ENCODE measurements at places on chromosomes 2 and 18.

GRCh38 chr2:178075006-178075326 is 2.4 kb upstream of the PDE11A start:
- DNase-seq = no peak

DNA sequence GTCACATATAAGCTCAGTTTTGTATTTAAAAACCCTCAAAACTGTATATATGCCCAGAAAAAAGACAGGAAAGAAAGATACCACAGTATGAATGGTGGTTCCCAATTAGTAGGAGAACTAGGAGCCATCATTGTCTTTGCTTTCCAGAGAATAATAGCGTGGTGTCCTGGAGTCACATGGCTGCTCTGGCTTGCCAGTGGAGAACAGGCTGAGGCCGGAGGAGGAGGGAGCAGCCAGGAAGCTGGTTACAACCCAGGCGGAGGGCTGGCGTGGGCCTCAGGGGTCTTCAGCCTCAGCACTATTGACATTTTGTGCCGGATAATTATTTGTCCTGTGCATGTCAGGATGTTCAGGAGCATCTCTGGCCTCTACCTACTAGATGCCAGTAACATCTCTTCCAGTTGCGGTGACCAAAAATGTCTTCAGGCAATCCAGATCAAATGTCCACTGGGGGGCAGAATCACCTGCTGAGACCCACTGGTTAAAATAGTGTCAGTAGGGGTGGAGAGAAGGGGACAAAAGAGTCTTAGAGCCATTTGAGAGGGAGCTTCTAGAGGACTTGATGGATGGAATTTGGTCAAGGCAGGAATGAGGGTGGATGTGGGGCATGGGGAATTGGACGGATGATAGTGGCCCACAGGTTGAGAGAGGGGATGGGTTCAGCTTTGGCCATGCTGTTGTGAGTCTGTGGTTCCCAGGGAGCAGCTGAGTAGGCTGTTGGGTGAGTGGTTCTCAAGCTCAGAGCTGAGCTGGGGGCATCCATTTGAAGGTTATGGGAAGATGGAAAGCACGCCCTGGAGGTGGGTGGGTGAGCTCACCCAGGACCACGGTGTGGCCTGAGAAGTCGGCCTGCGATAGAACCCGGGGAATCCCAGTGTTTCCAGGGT is 144.9 kb downstream of the AGAP1 start:
- DNase-seq = peak; percentile 56

DNA sequence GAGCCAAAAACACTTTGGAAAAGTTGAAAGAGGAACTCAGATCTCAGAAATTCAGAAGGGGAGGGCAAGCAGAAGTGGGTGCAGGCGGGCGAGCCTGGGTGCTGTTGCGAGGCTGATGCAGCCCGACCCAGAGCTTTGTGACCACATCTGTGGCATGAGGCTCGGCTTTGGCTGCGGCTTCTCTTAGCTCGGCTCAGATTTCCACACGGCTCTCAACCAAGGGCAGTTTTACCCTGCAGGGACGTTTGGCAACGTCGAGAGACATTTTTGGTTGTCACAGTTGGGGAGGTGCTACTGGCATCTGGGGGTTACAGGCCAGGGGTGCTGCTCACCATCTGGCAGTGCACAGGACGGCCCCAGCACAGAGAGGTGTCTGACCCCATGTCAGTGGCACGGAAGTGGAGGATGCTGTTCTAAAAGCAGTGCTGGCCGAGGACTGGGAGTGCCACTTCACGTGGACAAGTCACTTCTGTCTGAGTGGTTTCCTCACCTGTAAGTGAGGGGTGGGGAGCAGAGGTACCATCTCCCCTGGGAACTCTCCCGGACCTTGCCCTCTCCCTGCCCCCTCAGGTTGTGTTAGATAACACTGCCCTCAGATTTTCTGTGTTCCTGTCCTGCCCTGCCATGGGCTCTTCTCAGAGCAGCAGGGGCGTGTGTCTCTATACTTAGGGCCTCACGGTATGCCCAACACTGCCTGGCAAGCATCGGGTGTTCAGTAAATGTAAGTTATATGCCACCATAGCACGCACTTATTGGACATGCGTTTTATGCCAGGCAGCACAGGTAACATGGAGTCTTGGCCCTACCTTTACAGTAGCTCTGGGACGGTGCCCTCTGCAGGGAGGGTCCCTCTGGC is 48.7 kb upstream of the FAHD2A start:
- DNase-seq = no peak

DNA sequence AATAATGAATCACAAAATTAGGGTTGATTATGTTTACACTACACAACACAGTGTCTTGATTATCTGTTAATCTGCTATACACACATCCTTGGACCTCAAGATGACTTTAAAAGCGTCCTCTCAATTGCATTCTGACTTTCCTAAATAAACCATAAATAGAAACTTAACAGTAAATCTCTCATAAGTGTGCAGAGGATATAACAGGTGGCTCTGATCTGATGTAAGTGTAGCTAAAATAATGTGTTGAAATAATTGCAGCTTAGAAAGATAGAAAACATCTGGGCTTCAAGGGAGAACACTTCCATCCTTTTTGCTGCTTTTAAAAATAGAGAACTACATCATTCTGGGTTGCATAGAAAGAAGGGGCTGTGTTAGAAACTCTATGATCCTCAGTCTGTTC is 78.4 kb upstream of the EFEMP1 start:
- DNase-seq = no peak

- no peak for DNase-seq
Observed at GRCh38 chr2:238251331-238251730, 11.5 kb upstream of the HES6 start.

DNA sequence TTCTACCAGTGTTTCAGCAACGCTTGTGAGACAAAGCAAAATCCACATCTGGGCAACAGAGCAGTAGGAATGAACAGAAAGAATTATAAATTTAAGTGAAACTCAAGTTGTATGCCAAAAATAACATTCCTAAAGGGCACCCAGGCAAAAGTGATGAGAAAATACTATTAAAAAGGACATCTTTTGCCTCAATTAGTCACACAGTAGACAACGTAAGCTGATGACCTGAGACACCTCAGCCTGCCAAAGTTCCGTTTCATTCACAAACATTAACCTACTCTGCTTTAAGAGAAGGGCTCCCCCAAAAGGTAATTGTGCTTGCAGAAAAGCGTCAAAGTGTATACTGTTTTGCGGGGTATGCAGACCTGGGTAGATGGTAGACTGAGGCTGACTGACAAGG is 7.2 kb downstream of the HDLBP start:
- no peak for DNase-seq

- no peak for DNase-seq
Observed at GRCh38 chr2:17299891-17300540, 218.2 kb downstream of the RAD51AP2 start.

DNA sequence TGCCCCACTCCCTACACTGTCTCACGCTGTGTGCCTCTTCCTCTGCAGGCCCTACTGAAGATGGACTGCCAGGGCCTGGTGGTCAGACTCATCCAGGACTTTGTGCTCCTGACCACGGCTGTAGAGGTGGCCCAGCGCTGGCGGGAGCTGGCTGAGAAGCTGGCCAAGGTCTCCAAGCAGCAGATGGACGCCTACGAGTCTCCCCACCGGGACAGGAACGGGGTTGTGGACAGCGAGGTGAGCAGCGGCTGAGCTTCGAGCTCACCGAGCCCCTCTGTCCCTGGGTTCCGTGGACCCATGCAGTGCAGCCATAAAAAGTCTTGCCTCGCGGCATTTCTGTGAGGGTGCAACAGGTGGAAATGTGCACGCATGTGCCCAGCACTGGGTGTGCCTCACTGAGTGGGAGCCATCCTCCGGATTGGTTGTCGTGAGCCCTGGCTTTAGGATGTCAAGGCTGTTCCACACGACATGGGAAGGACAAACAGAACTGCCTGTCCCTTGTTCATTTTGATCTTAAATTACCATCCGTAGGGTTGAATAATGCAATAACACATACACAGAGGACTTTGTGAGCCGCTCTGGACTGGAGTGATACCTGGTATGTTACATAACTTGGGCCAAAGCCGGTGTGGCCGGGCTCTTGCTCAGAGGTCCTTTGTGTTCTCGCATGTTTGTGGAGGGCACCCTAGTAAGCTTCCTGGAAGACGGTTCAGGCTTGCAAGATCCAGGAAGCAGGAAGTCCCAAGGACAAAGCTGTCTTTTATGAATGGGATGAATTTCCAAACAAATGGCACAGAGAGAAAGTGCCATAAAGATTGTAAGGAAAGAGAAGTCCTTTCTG is 100.9 kb downstream of the SH3BP4 start:
- DNase-seq = no peak

- DNase-seq = peak; percentile 88
Observed at GRCh38 chr2:70789304-70790135, 923 bp downstream of the FIGLA start.

- DNase-seq = peak; percentile 18
Observed at GRCh38 chr2:80499095-80499494, 194.5 kb upstream of the LRRTM1 start.

DNA sequence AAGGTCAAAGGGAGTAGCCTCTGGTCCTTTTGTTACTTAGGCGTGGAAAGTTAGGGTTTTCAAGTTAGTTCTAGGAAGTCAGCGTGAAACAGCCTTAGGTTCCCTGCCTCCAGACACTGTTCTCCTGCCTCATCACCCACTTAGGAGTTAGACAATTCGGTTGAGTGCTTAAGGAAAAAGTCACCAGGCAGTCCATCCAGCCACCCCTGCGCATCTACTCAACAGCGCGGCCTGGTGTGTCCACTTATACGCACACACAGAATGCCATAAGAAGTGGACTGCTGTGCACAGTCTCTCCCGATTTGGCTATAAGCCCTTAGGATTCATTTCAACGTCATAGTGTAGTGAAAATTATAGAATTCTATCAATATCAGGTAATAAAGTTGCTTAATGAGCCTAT is 470.8 kb upstream of the TNP1 start:
- no peak for DNase-seq

- no peak for DNase-seq
Observed at GRCh38 chr2:5932556-5933469, 240.6 kb downstream of the SOX11 start.

DNA sequence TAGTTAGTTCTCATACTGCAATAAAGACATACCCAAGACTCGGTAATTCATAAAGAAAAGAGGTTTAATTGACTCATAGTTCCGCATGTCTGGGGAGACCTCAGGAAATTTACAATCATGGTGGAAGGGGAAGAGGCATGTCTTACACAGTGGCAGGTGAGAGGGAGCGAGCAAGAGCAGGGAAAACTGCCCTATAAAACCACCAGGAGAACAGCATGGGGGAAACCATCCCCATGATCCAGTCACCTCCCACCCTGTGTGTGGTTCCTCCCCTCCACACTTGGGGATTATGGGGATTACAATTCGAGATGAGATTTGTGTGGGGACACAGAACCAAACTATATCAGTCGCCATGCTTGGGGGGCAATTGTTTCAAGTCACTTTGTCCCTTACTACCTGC is 1.1 kb upstream of the SSB start:
- peak; percentile 23 for DNase-seq

DNA sequence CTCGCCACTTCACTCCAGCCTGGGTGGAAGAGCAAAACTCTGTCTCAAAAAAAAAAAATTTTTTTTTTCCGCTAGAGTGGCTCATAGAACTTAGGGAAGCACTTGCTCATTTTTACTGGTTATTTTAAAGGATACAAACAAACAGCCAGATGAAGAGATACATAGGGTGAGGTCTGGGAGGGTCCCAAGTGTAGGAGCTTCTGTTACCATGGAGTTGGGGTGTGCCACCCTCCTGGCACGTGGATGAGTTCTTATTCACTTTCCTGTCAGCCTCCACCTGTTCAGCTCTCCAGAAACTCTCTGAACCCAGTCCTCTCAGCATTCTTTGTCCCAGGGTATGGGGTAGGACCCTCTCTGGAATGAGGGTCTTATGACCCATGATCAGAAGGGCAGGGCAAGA is 4.9 kb upstream of the MAT2A start:
- no peak for DNase-seq

DNA sequence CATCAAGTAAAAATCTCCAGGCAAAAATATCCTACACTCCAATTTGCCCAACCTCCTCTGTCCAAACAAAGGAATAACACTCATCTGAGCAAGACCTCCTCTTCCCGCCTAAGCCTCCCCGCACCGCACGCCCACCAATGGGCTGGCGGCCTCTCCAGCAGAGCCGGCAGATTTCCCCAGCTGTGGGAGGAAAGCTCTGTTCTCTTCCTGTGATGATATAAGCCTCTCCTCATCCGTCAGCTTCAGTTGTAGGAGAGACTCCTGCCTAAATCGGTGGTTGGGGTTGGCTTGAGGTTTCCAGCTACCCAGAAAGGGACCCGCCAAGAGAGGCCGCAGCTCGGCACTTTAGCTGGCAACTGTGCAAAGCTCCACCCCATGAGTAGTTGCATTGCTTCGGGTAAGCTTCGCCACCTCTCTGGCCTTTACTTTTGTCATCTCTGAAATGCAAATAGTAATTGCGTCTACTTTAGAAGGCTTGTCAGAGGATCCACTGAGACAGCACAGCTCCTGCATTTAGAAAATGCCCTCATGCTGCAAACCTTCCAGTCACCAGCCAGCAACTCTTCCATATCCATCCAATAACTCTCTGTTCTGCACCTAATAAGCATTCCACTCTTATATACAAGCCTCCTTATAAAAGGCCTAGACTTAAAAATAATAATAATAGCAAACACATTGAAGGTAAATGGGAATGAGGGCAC is 146.4 kb downstream of the MYT1L start:
- DNase-seq = peak; percentile 11

DNA sequence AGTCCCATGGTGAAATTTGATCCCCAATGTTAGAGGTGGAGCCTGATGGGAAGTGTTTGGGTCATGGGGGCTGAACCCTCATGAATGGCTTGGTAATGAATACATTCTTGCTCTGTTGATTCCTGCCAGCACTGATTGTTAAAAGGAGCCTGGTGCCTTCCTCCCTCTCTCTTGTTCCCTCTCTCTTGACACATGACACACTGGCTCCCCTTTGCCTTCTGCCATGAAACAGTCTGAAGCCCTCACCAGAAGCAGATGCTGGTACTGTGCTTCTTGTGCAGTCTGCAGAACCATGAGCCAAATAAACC is 30.6 kb upstream of the EPC2 start:
- peak; percentile 78 for DNase-seq

DNA sequence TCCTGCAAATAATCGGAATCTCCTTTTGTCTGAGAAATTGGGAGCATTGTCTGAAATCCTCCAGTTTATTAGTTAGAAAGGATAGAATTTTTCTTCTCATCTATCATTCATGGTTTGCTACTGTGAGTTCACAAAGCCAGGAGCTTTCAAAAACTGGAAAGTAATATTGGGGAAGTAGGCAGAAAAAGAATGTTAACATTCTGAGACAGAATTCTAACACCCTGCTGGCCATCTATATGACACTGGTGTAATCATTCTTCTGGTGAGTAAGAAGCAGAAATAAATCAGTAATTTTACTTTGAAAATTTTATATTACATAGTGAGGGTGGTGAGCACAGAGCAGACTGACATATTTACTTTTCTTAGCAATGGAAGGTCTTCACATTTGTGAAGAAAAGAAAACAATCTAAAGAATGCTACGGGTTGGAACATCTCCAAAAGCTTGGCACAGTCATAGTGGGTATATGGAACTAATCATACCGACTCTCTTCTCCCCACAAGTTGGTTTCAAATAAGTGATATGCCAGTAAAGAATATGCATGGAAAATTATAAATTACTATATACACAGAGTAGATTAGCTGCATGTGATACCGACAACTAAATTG is 344.9 kb downstream of the LPIN1 start:
- DNase-seq = no peak

Measured in mesendoderm (in vitro differentiated cells).